ENCODE measurements at places on chromosomes 13 and 19.

DNA sequence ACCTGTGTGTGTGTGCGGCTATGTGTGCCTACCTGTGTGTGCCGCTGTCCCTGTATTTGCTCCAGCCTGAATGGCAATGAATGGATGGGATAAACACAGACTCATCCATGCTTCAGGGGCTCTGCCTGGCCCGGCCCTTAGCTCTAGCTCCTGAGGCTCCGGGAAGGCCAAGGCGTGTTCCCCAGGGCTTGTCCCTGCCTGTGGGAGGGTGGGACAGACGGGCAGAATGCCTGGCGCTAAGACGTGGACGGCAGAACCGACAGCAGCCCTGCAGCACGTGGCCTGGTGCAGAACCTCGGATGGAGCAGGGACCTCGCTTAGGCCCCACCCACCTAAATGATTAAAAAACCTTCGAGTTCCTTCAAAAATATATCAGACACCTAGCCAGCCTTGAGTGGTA is 57.8 kb upstream of the C13orf46 start:
- DNase-seq = no peak

DNA sequence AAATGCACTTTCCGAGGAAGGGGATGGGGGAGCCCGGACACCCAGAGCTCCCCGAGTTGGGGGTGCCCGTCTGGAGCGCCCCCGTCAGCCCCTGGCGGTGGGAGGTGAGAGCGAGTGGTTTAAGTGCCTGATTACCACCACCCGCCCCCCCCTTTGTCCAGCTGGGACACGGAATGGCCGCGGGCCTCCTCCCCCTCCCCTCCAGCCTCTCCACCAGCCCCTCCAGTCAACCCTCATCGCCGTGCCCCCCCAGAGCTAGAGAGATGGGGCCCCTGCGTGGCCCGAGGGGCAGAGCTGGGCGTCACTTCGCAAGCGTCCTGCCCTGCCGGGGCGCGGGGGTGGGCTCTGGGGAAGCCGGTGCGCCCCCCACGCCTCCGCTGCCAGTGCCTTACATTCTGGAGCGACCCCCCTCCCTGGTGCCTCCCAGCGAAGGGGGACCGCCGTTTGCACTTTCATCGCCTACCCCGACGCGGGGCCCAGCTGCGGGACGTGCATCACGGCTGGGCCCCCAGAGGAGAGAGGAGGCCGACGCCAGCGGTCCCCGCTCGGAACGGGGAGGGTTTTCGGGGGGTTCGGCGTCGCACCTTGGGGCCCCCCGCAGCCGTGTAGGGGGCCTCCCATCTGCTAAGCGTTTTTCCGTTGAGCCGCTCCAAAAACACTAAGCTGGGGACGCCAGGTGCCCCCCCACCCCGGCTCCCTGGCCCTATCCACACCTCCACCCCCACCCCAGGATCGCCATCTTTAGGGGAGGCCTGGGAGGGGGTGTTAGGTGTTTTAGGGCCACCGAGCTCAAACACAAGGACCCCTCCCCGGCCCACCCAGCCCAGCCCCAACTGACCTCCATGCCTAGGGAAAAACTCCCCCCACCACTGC is 16.4 kb downstream of the SMIM24 start:
- DNase-seq = no peak

DNA sequence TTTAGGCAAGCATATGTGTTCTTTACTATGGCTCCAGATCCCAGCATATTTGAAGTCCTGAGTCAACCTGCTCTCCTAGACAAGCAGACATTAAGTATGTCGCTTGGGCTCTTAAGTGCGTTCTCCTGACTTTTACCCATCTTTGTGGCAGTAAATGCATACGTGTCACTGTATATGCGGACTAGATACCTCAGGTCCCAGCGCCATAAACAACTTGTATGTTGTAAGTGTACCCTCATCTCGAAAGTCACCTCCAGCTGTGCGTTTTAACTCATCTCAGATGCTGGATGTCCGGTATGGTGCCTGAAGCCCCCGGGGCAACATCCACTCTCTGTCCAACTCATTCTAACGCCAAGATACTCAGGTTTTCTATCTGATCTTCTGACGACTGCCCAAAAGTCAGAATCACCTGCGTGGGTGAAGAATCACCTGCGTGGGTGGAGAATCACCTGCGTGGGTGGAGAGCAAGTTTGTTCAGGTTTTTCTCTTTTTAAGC is 1.7 kb downstream of the PTOV1 start:
- DNase-seq = no peak

- no peak for DNase-seq
Observed at GRCh38 chr13:80469105-80469852, 128.4 kb upstream of the SPRY2 start.

DNA sequence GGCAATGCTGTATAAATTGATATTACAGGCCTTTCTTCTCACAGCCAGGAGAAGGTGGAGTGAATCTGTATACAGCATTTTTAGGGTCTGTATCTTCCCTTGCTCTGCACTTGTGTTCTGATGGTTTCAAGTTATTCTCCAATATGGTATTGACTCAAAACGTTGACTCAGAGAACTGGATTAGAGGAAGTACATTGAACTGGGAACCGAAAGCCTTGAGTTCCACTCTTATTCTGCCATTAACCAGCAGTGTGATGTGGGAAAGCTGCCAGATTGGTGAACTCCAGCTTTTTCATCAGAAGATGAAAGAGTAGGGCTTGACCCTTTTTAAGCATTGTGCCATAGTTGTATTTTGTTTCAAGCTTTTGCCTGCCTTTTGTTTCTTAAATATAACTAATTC is 167.7 kb downstream of the SPRY2 start:
- no peak for DNase-seq

Data from substantia nigra (tissue), 51 donors.